ENCODE measurements at places on chromosomes 11 and 22. TPM values are rescaled to one million over a fixed set of nuclear protein-coding genes. Genes with fewer than 3 reads are reported as not detected.

MISFA gene
- polyA plus RNA-seq = 5.9 TPM

DRD4 gene
- polyA plus RNA-seq = 1.4 TPM

MMP3 gene
- polyA plus RNA-seq = not detected

INS gene
- not detected for polyA plus RNA-seq

TMEM86A gene
- polyA plus RNA-seq = 8.1 TPM

UBQLNL gene
- 0.43 TPM for polyA plus RNA-seq

OR10A6 gene
- polyA plus RNA-seq = not detected

MIOX gene
- 3.2 TPM for polyA plus RNA-seq

PVALB gene
- polyA plus RNA-seq = 4.6 TPM

PGA5 gene
- 0.17 TPM for polyA plus RNA-seq

PRSS23 gene
- 109 TPM for polyA plus RNA-seq

PAMR1 gene
- polyA plus RNA-seq = 3.7 TPM

SSRP1 gene
- 203 TPM for polyA plus RNA-seq

ANGPTL5 gene
- not detected for polyA plus RNA-seq

HSPB2 gene
- 1.2 TPM for polyA plus RNA-seq

KCNQ1OT1 gene
- polyA plus RNA-seq = 0.78 TPM

HBB gene
- polyA plus RNA-seq = 221 TPM

CSF2RB gene
- 2.3 TPM for polyA plus RNA-seq

DKK3 gene
- polyA plus RNA-seq = 72.0 TPM

PDGFD gene
- polyA plus RNA-seq = 25.2 TPM

LMNTD2 gene
- polyA plus RNA-seq = 2.6 TPM

LRRC74B gene
- 0.11 TPM for polyA plus RNA-seq

P2RY6 gene
- 0.81 TPM for polyA plus RNA-seq

CBLIF gene
- polyA plus RNA-seq = not detected

KIRREL3 gene
- 1.3 TPM for polyA plus RNA-seq

DBX1 gene
- polyA plus RNA-seq = not detected

RASD2 gene
- 1.8 TPM for polyA plus RNA-seq

LARGE1 gene
- polyA plus RNA-seq = 24.5 TPM

Data from right renal cortex interstitium (tissue), 3 donors.